NCI-H2029 (cell line): ENCODE measurements at places on chromosomes 1 and 21.

GRCh38 chr1:9009438-9010370 lies 16.5 kb downstream of the SLC2A7 start:
- peak; percentile 7 for DNase-seq

- no peak for DNase-seq
Observed at GRCh38 chr21:42833859-42834725, 45.2 kb downstream of the WDR4 start.

- no peak for DNase-seq
Observed at GRCh38 chr1:115506924-115507589, 134.7 kb upstream of the VANGL1 start.

- DNase-seq, result no peak
Observed at GRCh38 chr1:169782596-169782995, 12.1 kb downstream of the METTL18 start.

- DNase-seq, result no peak
Observed at GRCh38 chr1:37560401-37561132, 3.8 kb downstream of the DNALI1 start.

DNA sequence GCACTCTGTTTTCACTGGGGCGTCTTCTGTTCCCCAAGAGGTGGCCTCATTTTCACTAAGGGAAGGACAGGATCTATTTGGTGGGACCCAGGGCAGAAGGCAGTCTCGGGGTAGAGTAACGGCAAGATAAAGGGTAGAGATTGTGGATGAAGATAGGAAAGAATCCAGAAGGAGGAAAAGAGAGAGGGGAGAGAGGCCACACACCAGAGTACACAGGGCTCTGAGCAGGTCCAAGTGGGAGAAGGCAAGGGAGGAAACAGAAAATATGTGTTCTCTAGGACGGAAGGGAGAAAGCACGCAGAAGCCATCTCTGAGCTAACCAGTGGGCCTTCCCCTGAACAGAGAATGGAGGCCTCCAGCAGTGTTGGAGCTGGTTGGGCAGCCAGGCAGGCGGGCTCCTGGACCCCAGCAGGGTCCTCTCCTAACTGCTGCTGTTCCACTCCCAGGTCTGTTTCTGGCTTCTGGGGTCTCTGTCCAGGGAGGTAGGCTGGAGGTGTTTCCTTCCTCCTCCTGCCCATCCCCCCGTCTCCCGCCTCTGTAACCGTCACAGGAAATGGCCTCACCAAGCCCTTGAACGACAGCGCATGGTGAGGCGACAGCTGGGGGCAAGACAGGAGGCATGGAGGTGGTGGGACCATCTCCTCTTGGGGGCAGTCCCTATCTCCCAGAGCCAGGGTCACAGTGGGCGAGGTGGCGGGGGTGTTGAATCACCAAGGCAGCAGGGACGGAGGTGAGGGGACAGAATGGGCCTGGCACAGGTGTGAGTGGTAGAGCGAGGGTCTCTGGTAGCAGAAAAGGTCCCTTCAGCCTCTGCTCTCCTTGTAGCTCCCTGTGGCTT lies 649 bp downstream of the PTPN7 start:
- no peak for DNase-seq

GRCh38 chr1:198848206-198848605 lies 209.4 kb downstream of the PTPRC start:
- DNase-seq, result no peak

- DNase-seq, result no peak
Observed at GRCh38 chr1:153548722-153549688, at the start of gene S100A3. Gene S100A3, minus strand, starts transcription at chr1:153549258. Its CDS starts 773 bp downstream, at chr1:153548485.

DNA sequence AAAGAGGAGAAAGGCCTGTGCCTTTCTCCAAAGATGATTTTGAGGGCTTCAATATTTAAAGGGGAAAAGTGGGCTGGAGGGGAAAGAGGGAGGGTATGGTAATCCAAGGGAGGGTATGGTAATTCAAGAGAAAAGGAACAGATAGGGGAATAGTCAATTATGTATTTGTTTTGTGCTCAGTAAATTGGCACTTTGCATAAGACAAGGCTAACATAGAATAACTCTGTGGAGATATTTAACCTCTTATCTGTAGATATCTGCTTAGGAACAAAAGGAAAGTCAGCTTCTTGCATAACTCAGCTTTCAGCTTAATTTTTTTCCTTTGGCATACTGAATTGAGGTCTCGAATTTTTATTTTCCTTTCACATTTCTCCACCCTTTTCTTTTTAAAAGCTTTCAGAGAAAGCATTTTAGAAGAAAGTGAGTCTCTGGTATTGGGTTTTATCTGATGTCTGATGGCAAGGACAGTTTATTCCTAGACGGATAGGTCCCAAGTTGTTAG lies 119.9 kb upstream of the F3 start:
- DNase-seq, result no peak

DNA sequence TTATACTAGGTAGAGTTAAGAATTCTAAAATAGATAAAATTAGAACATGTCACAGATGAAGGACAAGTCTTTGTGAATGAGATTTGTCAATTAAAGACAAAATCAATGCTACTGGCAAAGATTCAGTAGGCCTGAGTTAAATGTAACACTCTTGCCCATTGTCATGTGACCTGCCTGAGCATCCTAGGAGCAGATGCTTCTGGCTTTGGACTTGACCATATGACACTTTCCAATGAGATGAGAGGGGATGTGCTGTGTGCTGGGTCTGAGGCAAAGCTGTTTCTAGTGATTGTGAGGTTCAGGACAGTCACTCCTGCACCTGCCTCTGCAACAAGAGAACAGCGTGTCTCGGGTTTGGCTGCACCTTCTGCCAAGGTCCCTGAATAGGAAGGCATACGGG lies 144.9 kb downstream of the HIVEP3 start:
- DNase-seq, result no peak

DNA sequence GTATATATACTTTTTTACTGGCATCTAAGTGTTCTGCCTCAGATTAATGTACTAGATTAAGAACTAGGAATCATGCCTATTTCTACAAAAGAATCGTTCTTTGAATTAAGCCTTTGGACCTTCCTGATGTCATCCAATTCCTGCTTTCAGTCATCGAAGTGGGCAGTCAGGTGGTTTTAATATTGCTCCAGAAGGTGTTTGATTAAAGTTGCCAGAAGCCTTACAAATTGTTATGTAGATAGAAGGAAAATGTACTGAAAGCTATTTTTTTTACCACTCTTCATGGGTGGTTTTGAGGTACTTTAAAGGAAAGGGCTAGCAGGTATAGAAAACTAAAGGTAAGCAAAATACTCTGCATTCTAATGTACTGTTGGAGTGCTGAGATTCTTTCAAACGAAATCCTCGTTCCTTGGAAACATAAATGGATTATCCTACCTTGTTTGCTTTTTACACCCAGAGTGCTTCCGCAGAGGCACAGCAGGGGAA lies 716 bp downstream of the CTBS start:
- no peak for DNase-seq

GRCh38 chr21:33762803-33763581 lies 120.7 kb downstream of the ITSN1 start:
- no peak for DNase-seq

DNA sequence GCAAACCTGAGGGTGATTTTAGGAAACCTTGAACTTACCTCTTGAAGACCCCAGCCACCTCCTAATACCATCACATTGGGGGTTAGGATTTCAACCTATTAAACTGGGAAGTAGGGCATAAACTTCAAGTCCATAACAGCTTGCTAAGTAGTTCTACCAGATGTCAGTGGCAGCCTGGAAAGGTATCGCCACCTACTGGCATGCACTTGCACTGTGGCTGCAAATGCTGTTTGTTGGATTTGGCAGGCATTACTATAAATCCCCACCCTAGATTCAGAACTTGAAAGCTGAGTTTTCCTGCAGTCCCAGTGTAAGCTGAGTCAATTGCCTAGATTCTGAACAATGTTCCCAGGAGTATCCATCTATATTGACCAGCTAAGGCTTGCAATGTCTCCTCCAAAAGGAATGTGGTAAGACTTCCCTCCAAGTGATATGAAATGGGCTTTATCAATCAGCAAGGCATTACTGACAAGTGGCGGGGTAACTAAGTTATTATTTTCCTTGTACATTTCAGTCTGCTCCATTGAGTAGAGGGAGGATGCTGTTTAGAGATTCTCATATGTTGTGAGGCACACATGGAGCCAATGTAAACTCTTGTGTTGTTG lies 474.5 kb downstream of the PTPRC start:
- DNase-seq, result no peak

- no peak for DNase-seq
Observed at GRCh38 chr1:182971219-182971618, 18.3 kb upstream of the SHCBP1L start.

DNA sequence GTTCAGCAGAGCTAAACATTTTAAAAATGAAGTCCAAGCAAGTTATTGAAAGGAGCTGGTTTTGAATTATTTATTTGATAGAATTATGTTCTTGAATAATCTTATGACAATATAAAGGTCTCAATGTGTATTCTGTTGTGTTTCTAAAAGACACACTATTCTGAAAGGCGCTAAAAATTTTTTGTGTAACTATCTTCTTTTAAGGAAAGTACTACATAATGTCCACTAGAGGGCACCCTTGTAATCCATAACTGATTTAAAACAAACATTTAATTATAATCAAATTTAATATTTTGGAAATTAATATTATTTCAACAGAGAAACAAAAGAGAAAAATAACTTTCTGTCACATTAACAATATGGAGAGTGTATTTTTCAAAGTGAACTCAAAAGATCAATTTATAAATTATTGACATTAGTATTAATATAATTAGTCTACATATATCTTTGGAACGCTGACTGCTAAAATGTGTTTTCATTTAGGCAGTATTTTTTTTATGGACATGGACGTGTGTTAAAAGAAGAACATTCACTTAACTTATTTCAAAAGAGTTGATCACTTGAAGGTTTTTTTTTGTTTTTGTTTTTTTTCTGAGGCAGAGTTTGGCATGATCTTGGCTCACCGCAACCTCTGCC lies 248.4 kb downstream of the DENND1B start:
- peak; percentile 3 for DNase-seq

DNA sequence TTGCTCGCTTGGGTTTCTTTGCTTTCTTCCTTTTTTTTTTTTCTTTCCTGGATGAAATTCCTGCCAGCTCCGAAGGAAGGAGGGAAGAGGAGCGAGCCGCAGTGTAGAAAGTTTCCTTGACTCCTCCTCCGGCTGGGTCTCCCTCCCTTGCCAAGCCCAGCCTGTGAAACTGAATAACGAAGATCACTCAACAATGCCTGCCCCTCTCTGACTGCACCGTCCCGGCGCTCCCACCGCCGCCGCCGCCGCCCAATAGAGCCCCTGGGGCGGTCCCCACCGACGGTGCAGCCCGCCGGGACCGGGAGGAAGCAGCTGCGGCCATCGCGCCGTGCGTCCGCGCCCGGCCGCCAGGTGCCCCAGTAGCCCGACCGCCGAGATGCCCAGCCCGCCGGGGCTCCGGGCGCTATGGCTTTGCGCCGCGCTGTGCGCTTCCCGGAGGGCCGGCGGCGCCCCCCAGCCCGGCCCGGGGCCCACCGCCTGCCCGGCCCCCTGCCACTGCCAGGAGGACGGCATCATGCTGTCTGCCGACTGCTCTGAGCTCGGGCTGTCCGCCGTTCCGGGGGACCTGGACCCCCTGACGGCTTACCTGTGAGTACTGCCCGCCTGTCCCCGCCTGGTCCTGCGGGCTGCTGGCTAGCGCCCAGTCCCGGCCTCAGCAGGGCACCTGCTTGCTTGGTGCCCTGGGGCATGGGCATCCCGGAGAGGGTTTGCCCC lies at the start of gene LGR6:
Gene LGR6, plus strand, starts transcription at position 186 of the 714 bp plus-strand sequence. Its CDS starts 191 bp downstream, at position 377.
- DNase-seq, result no peak

- no peak for DNase-seq
Observed at GRCh38 chr1:150874455-150875196, 1.8 kb downstream of the ARNT start.

DNA sequence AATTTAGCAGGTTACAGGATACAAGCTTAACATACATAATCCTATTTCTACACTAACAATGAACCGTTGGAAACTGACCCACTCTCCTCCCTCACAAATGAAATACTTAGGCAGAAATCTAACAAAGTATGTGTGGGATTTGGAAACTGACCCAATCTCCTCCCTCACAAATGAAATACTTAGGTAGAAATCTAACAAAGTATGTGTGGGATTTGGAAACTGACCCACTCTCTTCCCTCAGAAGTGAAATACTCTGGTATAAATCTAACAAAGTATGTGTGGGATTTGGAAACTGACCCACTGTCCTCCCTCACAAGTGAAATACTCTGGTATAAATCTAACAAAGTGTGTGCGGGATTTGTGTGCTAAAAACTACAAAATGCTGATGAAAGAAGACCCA lies 60.3 kb downstream of the TRAF5 start:
- DNase-seq, result no peak

DNA sequence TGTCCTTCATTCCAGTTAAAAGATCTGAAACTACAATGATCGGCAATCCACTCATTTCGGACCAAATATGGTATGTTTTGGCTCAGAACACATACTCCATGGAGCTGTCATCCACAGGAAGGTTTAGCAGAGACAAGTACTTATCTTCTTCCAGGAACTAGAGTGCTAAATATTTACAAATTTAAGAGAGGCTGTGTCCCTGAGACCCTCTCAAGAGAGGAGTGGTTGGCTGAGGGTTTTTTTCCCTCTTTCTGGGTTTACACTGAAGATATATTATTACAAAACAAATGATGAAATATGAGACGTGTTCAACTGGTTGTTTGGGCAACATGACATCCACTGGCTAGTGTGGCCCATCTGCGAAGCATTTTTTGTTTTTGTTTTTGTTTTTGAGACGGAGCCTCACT lies 25.9 kb upstream of the NID1 start:
- peak; percentile 95 for DNase-seq

DNA sequence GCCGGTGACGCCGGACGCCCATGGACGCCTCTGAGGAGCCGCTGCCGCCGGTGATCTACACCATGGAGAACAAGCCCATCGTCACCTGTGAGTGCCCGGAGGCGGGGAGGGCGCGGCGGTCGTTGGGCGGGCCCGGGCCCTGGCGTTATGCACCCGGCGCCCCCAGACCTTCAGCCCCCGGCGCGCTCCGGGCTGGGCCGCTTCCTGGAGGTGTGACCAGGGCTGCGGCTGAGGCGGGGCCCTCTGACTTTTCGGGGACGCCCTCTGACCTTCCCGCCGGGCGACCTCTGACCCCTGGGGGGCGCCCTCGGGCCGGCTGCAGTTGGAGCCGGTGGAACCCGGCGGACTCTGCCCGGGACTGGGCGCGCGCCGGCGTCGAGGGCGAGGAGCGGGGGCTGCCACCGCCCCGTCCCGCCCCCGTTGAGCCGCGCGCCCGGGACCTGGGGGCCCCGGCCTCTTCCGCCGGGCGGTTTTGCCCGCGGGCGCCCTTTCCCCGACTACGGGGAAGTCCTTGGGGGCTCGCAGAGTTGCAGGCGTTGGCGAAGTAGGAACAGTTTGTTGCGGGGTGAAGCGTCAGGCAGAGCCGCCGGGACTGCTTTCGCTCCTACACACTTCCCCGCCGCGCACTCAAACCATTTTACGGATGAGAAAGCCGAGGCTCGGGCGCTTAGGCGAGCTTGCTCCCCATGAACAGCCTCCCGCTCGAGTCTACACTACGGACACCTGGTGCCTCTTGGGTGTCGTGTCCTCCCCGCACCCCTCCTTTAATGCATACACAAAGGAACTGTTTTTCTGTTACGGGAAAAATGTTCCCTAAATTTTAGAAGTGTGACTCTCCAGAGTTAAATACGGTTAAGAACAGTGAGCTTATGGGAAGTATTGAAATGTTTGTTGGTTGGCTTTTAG lies 618 bp downstream of the TRAPPC10 start:
- DNase-seq, result peak; percentile 24
